ENCODE measurements at places on chromosomes 4 and X.
A peak's percentile ranks its signal among the peaks of the same experiment; 100 is the strongest.

DNA sequence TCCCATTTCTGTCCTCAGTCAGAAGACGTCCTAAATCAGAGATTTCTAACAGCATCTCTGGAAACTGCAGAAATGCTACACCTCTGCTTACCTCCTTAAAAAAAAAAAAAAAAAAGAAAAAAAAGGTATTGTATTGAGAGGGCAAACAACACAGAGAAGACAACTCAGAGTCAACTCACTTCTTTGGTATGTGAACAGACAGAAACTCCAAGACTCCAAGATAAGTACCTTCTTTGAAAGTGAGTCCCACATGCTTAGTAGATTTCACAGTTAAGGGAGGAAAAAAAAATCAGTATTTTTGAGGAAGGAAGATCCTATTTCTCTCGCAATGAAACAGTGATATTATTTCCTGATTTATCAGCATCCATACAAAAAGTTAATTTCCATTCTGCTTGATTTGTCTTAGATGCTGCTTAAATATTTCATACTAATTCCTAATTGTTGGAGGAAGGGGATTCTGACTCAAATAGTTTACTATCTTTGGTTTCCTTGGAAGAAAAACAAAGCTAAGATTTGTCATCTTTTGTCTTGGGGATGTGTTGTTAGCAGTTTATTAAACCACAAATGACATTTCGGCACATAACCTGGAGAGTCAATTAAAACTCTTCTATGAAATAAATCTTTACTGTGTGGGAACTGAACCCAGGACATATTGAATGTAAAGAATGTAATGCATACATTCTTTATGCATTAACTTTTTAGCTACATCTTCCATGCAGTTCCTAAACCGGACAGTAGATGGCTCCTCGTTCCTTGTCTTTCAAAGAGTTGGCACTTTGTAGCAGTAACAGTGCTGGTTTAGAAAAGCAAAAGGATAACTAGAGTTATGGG, 4.7 kb downstream of the RASGEF1B start:
- peak; percentile 53 for DNase-seq

DNA sequence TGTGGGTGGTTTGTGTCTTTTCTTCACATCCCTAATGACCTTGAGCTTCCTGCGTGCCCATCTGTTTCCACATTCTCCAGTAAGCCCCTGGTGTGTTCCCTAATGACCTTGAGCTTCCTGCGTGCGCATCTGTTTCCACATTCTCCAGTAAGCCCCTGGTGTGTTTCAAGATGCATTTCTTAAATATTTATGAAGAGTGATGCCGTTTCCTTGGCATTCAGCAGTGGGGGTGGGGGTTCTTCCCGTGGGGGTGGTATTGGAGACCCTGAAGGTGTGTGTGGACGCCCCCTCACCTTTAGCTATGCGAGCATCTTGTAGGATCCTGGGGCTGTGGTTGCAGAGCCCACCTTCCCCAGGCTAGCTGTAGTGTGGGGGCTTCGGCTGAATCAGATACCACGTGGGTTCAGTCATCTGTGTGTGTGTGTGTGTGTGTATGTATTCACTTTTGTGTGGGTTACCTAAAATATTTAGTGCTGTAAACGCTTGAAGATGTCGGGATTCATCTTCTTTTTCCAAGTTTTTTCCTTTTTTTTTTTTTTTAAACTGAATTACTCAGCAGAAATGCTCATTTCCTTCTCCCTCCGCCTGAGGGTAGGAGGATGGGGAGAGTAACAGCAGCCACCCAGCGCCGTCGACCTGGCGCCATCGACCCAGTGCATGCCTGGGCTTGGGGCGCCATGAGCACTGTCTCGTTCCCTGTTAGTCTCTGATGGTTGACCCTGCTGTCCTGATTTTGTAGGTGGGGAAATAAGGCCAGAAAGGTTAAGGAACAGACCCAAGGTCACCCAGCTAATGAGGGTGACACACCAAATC, 9.9 kb downstream of the NSG1 start:
- no peak for DNase-seq

- no peak for DNase-seq
Observed at GRCh38 chr4:86615501-86615900, 21.4 kb downstream of the PTPN13 start.

- no peak for DNase-seq
Observed at GRCh38 chr4:149914119-149915115, 98.8 kb upstream of the IQCM start.

DNA sequence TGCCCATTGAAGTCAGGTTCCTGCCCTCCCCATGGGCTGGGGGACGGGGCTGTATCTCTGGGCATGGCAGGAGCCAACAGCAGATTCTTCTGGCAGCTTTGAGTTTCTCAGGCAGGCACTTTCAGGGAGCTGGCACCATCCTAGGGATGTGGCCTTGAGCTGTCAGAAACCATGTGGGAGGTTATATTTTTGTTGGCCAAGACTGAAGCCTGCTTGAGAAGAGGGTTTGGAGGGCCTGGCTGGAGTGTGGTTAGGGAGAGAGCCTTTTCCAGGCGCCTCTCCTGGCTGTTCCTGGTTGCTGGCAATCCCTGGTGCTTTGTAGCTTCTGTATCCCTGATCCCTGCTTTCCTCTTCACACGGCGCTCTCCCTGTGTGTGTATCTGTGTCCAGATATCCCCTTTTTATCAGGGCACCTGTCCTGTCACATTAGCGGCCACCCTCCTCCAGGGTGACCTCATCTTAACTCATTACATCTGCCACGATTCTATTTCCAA, 30.6 kb upstream of the SORCS2 start:
- DNase-seq = no peak

All from stimulated activated CD4-positive, alpha-beta T cell treated with anti-CD3 and anti-CD28 coated beads, Interleukin-4, amount 100 ng/mL, for 1 hour (primary cell).